ENCODE measurements at places on chromosomes 4 and X. TPM values are rescaled to one million over a fixed set of nuclear protein-coding genes. Genes with fewer than 3 reads are reported as not detected.

Gene MAGEA1
- polyA plus RNA-seq = 3.0 TPM

Gene FAM149A
- polyA plus RNA-seq = 0.21 TPM

DNA sequence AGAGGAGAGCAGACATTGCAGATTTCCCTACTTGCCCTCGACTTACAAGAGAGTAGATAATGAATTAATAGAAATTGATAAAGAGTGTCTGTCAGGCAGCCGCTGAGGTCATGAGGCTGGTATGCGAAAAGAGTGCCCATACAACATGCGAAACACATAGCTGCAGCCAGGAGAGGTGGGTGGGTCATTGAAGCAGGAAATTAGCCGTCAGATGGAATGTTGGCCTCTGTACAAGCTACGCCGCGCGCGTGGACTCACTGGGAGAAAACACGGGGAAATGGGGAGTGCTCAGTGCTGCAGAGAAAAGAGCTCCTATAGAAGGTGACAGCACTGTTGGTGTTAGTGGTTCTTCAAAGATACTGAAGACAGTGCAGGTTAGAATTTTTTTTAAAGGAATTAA, 125.1 kb downstream of the RAPGEF2 start:
- DNase-seq = peak; percentile 27

DNA sequence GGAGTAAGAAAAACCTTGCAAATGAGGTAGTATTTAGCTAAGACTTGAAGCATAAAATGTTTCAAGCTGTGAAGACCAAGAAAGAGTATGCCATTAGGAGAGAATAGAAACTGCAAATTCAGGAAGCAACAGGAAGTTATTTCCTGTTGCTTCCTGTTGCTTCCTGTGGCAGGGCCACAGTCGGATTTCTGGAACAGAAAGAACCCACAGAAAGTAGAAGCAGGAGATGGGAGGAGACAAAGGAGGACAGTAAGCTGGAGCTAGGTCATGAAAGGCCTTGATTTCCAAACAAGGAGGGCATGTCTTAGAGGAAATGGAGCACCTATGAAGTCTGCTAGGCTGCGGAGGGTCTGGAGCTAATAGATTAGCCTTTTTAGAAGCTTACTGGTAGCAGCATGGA, 17.2 kb downstream of the ASB11 start:
- no peak for DNase-seq

- DNase-seq = no peak
These were observed 402.6 kb downstream of the INPP4B start for GRCh38 chr4:142443469-142443868.

DNA sequence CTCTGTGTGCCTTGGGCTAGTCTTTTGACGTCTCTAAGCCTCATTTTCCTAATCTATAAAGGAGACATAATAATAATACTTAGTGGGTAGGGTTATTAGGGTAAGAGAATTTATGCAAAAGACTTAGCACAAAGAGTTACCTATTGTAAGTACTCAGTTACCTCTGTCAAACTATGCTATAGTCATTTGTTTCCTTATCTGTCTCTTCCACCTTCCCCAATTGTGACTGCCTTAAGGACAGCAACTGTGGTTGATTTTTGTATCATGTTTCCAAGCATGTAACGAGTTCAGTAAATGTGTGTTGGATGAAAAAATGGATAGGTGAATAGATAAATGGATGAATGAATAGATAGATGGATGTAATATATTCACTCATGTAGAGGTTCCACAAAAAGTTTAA, 48.1 kb downstream of the WDR19 start:
- DNase-seq = no peak

Gene GRID2
- polyA plus RNA-seq = 0.08 TPM

DNA sequence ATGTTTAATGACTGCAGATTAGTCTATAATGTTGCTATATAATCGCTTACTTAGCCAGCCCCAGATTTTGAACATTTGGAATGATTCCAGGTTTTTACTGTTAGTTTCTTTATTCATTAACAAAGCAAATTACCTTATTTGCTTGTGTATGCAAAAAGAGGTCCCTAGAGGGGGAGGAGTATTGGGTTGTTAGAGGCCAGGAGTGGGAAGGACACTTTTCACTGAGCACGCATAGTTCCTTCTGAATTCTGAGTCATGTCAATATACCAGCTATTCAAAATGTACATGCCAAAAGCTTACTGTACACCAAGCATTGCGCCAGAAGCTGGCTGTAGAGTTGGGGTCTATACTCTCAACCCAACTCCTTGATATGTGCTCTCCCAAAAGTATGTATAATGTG, 5.1 kb upstream of the DGAT2L6 start:
- DNase-seq = no peak

Gene CENPVL3
- 0.80 TPM for polyA plus RNA-seq

Measured in SK-N-SH (cell line).